ENCODE measurements at places on chromosomes 1 and 21.
A peak's percentile ranks its signal among the peaks of the same experiment; 100 is the strongest.

DNA sequence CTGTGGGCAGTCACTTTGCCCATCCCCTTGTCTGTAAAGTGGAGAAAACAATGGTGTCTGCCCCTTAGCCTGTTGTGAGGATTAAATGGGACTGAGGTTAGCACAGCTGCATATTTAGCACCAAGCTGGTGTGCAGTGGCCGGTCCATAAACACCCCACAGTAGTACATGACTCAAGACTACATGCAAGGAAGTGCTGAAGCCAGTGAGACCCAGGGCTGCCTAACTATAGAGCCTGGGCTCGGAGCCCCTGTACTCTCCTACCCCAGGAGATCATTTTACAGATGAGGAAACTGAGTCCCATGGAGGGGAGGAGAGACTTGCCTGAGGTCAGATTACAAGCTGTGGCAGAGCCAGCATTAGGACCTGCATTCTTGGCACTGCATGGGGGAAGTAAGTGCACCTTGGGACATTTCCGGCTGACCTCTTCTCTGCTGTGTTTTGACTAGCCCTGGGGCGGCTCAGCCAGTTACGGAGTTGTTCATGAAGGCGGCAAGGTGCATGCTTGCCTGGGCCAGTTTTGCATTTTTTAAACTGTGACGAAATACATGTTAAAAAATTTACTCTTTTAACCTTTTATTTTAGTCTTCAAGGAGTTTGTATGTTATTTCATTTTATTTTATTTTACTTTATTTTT lies 3.2 kb downstream of the SERINC2 start:
- DNase-seq, result no peak

DNA sequence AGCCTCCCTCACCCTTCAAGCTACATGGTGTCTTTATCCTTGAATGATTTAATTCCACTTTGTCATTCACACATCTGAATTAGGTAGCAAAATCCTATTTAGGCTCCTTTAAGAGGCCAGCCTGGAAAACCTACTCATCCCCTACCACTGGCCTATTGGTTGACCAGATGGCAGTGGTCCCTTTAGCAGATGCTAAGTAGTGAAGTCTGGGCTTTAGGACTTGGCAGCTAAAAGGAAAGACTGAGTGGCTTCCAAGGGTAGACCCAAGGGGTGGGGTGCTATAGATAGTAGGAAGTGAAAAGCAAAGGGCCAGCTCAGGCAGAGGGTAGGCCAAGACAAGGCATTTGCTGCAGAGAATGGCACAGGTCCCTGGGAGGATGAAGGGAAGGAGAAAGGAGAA lies 46.6 kb downstream of the KCNJ6 start:
- DNase-seq, result no peak

GRCh38 chr1:175116903-175117302 lies 49.3 kb downstream of the TNN start:
- no peak for DNase-seq

DNA sequence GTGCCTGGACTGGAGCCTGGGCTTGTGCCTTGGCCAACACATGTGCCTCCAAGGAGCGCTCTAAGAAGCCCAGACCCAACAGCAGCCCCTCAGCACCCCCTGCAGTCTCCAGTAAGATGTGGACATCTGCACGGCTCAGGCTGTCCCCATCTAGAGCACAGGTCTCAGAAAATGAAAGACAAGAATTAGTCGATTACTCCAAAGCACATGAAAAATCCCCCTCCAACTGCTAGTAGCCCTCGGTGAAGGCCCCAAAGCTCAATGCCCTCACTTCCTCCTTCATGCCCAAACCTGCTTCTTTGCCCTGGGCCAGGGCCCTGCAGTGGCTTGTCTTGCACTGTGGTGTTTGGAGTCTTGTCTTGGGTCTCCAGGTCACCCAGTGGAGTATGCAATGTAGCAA lies 21.9 kb upstream of the ERO1B start:
- no peak for DNase-seq

- DNase-seq, result no peak
Measured at GRCh38 chr1:152899027-152899426, 9.3 kb upstream of the IVL start.

GRCh38 chr1:229553621-229554130 lies 4.8 kb downstream of the ABCB10 start:
- no peak for DNase-seq

DNA sequence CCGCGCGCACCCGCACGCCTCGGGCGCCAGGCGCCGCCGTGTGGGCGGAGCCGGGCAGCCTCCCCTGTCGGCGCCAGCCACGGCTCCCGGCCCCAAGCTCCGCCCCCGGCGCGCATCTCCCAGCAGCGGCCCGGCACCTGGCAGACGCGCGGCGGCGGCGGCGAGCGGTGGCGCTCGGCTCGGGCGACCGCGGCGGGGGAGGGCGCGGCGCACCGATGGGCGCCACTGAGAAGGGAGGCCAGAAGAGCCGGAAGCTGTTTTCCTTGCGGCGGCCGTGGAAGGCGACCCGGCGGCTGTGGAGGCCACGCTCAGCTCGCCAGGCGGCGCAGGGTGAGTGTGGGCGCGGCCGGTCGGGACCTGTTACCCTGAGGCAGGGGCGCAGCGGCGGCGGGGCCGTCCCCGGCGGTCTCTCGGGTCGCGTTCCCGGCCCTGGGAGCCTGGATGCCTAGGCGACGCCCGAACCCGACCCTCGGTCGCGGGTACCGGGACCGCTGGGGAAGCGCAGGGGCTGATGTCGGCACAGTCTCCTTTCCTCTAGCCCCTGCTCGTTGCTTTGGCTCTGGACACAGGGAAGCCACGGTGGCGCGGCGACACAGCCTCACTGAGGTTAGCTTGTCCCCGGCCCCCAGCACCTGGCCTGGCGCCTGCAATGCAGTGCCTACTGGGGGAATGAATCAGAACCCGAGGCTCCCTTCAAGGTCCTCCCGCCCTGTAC lies 54.9 kb upstream of the DNAJC6 start:
- peak; percentile 88 for DNase-seq

DNA sequence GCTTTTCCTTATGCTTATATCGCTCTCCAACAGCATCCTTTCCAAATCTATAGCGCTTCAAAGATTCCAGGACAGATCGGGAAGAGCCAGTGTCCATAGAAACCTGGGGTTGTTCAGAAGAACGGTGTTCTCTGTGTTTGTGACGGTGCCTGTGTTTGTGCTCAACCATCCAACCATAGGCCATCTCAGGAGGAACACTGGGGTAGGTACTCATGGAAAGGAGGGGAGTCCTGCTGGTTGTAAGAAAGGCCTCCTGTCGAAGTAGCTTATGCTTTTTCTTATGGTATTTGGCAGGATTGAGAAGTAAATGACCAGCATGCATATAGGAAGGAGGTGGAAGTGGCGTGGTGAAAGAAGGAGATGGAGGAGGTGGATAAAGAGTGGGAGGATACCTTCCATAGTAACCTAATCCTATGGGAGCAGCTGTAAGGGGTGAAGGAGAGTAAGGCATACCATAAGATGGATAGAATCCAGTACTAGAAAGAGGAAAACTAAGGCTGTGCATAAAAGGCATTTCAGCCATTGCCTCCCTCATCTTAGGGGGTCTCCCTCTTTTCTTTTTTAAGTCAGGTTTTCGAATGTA lies 84.2 kb downstream of the ASH1L start:
- DNase-seq, result no peak

DNA sequence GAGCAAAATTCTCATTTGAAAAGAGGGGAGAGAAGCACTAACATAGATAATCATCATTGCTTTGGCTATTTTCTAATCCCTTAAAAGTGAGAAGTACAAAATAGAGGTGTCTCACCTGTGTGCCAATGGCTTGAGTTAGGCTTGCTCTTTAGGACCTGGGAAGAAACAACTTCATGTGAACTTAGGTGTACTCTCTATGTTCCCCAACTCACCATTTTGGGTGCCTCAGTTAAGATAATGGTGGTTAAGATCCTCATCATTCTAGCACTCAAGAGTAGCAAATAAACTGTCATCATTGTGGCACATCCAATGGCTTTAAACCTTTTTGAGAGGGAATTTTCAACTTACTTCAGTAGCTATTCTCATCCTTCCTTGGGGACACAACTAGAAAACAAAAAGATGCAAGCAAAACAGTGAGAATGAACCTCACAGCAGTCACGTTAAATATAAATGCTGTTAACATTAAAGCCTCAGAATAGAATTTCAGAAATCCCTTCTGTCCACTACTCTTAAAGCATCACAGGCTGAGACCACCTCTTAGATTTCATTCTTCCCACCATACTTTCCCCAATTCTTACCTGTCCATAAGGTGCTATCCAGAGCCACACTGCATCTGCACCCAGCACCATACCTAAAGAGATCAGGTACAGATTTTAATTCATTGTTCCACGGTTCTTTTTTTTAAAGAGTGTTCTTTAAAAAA lies 1.2 kb downstream of the GAS5 start:
- no peak for DNase-seq

GRCh38 chr1:209999005-209999404 lies 61.0 kb downstream of the SYT14 start:
- no peak for DNase-seq

- DNase-seq, result no peak
Measured at GRCh38 chr1:189149547-189150375, 1327.9 kb downstream of the BRINP3 start.

DNA sequence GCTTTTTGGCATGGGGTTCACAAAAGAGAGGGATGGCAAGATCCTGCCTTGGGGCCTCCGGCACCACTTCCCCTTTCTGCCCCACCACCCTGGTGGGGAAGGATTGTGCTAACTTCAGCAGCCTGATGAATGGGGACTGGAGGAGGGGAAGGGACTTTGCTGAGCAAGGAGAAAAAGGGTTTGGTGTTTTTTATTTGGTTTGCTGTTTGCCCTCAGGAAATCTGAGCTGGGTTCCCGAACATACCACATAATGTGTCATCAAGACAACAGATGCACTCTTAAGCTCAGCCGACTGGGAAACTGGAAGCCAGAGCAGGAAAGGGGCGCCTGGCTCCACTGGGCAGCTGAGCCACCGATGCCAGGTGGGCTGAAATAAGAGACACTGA lies 19.8 kb downstream of the OLFML2B start:
- no peak for DNase-seq

GRCh38 chr1:29478151-29478791 lies 241.9 kb downstream of the PTPRU start:
- DNase-seq, result no peak

DNA sequence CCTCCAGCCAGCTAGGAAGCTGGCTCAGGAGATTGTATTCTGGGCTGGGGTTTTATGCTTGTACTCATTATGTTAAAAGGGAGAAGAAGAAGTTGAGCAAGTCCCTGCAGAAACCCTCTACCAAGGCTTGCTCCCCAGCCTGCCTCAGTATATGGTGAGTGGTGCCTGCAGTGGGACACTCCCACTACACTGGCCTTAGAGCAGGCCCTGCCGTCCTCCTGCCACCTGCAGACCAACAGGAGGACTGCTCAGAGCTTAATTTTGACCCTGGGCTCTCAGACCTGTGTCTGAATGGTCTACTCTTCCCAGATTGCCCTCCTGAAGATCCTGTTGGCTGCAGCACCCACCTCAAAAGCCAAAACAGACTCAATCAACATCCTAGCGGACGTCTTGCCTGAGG lies 13.0 kb downstream of the STRIP1 start:
- no peak for DNase-seq

DNA sequence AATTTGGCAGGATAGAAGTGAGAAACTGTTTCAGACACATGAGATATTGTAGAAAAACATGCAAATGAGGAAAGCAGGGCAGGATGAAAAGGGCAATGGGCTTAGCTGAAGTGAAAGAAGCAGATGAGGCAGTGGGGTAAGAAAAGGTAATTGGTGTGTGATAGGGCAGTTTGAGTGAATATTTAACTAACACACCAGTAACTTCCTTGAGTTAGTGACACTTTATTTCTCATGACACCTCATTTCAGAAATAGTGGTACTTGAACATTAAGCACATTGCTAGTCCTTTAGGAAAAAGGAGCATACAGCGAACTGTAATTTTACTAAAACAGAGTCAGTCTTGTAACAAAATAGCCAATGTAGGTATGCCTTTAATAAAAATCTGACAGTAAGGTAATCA lies 415.0 kb downstream of the DPYD start:
- no peak for DNase-seq

DNA sequence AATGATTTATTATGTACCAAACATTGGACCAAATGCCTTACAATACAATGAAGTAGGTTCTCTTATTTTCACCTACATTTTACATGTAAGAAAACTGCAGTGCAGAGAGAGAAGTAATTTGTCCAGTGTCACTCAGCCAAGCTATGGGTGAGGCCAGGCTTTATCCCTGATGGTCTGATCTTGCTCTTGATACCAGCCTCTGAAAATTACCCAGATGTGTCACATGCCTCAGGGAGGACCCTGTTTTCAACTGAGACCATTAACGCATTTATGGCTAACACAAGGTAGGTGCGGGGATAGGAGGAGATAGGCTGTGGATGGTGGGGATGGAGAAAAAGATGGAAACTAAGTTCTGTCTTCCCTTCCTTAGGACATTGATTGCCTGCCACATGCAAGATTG lies 56.9 kb downstream of the NGF start:
- no peak for DNase-seq

DNA sequence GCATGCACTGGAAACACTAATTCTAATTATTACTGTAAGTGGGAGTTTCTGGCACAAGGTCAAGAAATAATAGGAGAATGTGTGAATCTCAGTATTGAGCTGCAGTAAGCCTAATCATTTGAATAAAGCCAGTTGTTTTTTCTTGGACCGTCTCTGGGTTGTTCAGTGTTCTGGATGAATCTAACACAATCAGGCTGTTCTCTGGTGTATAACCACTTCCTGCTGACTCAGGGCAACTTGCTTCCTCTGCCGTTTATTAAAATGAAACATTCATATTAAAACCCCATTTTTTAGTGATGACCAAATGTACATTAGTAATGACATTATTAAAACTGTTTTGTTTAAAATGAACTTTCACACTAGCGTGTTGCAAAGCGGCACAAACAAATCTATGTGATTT lies 273.1 kb upstream of the SNX7 start:
- DNase-seq, result peak; percentile 71

DNA sequence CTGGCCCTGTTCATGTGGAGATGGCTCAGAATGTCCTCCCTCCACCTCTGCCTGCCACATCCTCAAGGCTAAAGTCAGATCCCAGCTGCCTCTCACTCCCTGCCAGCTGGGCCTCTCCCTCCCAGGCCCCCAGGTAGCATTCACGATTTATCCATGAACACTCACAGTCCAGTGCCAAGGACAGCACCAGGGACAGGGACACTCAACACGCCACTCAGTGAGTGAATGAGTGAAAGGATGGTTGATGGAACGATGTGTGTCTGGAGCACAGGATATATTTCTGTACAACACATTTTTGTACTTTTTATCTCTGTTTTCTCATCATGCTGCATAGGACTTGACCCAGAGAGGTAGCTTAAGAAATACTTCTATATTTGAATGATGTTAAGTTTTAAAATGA lies 10.1 kb downstream of the CYP4A11 start:
- no peak for DNase-seq

All from DND-41 (cell line).